ENCODE measurements at places on chromosomes 1 and 21.

GRCh38 chr1:74470936-74471335 is 41.5 kb downstream of the LRRC53 start:
- DNase-seq, result no peak

DNA sequence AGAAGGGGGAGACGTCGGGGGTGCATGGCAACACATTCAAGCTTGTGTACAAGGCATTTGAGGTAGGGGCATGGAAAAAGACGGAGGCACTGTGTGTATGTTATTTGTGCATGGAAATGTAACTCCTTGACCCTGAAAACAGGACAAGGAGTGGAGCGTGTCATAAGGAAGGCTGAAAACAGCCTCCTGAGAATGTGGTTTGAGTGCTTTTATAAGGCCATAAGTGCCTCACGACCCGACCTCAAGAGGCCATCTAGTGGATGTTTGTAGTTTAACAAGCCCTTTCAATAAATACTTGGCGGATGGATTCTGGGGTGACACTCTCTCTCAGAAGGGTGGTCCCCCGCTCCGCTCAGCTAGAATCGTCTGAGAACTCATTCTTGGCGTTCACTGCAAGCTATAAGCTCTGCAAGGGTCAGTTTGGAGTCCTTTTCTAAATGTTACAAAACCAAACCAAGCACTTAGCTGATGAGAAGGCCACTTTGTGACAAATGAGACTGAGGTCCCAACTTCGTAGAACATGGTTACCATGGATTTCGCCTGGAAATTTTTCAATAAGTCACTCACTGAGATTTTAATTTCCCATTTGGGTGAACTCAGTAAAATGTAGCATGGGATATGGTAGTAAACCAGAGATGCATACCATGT is 38.8 kb upstream of the CLCA4 start:
- peak; percentile 62 for DNase-seq

GRCh38 chr1:52601519-52601918 is 652 bp upstream of the GPX7 start:
- DNase-seq, result no peak

GRCh38 chr1:56561227-56562019 is 17.9 kb downstream of the PLPP3 start:
- DNase-seq, result no peak

DNA sequence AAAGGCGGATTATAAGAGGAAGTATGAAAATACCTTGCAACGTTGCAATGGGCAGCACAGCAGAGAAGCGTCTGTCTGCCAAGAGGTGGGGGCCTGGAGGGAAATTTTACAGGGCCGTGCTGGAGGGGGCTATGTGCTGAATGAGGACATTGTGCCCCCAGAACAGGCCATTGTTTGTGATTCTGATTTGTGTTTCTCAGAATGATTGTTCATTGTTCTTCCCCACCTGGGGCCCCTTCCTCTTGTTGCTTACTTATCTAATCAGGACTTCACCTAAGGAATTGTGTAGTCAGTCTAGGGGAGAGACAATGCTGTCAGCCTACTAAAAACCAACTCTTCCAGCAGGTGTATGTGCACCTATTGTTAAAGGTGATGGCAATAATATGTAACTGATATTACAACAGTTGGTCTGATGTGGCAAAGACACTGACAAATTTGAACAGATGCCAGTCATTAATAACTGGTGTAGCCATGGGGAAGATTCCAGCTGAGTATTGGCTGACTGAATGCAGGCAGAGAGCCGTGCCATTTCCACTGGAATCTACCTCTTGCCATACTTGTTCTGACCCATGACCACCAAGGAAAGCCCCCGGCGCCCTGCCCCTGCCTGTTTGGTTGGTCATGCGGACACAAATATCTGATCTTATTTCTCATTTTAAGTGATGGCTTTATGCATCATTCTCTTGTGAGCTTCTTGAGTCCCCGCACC is 45.2 kb upstream of the PSEN2 start:
- DNase-seq, result no peak

GRCh38 chr1:27296773-27297291 is 25.1 kb upstream of the TMEM222 start:
- DNase-seq, result peak; percentile 82

DNA sequence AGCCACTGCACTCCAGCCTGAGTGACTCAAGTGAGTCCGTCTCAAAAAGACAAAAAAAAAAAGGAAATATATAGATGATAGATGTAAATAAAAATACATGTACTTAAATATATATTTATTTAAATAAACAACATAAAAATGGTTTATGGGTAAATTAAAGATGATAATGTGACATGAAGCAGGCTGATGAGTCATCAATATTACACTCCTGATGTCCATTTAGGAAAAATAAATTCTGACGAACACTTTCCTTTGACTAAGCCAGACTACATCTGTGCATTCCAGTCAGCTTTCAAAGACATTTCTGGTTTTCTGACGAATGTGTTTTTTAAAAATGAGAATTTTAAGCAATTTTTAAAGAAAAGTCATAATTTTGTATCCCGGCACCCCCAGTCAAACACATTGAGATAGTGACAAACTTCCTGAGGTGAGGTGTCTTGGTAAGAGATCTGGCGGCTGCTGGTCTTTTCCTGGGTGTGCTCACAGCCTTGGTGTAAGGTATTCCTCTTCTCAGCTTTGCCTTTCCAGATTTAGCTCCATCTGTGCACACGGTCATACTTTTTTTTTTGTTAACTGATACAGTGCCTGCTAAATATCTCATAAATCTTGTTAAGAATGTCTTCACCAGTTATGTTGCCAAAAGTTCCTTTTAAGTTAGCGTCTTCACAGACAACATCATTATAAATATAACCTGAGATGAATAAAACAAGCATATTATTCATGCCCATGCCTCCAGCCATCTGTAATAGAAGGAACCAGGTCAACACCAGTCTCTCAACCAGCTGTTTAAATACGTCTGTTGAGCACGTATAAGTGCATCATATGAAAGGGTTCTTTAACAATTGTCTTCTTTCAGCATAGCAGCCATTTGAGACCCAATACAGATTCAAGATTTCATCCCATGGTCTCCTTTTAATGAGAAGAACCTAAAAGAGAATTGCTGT is 214.5 kb upstream of the PLD5 start:
- DNase-seq, result no peak

- peak; percentile 93 for DNase-seq
Observed at GRCh38 chr1:154943649-154944400, 7.3 kb upstream of the PMVK start.

GRCh38 chr21:23939369-23940065 is 1667.8 kb downstream of the MRPL39 start:
- DNase-seq, result no peak

- DNase-seq, result no peak
Observed at GRCh38 chr1:246152986-246153431, 354.1 kb downstream of the SMYD3 start.

GRCh38 chr1:151852733-151853132 is 779 bp downstream of the THEM5 start:
- no peak for DNase-seq

DNA sequence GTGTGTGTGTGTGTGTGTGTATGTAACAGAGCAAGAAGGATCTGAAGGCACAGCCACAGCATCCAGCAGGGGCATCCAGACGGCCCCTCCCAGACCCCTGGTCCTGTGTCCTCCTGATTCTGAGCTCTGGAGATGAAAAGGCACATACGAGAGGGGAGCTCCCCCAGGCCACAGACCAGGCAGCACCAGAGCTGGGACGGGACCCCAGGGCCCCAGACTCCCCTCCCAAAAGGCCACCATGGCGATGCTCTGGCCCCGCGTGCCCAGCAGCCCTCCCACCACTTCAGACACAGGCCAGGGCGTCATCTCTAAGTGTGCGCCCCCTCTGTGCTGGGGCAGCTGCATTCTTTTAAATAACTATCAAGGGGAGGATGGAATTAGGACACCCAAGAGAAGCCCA is 245.8 kb downstream of the MATN1 start:
- no peak for DNase-seq

GRCh38 chr21:33268737-33269441 is 2.7 kb downstream of the IL10RB start:
- peak; percentile 72 for DNase-seq

DNA sequence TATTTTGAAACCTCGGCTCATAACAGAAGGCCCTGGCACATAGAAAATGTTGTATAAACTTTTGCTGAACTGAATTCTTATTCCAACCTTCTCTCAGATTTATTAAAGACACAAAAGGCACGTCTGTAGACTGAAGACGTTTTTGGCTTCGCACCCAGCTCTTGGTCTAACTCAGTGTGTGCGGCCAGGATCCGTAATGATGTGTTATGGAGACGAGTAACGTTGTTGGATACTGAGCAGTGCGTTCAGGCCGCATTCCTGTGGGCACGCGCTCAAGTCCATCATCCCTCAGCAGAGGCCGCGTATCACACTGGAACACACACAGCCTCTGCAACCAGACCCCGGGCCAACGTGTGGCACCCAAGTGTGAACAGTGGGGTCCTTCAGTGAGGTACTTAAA is 154.8 kb upstream of the RAB4A start:
- no peak for DNase-seq

- no peak for DNase-seq
Observed at GRCh38 chr1:178010674-178011464, 41.0 kb upstream of the SEC16B start.

GRCh38 chr1:87393445-87394085 is 64.9 kb downstream of the LMO4 start:
- no peak for DNase-seq

DNA sequence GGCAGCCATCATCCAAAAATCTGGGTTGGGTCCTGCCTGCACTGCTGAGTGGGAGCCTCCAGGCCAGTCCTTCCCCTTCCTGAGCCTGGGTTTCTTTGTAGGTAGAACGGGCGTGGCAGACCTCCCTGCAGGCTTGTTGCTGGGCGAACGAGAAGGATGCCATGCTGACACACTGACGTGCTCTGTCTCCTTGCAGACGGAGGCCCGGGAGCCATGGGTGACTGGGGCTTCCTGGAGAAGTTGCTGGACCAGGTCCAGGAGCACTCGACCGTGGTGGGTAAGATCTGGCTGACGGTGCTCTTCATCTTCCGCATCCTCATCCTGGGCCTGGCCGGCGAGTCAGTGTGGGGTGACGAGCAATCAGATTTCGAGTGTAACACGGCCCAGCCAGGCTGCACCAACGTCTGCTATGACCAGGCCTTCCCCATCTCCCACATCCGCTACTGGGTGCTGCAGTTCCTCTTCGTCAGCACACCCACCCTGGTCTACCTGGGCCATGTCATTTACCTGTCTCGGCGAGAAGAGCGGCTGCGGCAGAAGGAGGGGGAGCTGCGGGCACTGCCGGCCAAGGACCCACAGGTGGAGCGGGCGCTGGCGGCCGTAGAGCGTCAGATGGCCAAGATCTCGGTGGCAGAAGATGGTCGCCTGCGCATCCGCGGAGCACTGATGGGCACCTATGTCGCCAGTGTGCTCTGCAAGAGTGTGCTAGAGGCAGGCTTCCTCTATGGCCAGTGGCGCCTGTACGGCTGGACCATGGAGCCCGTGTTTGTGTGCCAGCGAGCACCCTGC is 1.4 kb downstream of the GJA4 start:
- DNase-seq, result peak; percentile 39

GRCh38 chr1:48937732-48938131 is 161.0 kb upstream of the BEND5 start:
- no peak for DNase-seq

Measured in Karpas-422 (cell line).